ENCODE measurements at places on chromosomes 3 and 15.

- no peak for DNase-seq
Observed at GRCh38 chr3:30693470-30694120, 87.2 kb downstream of the TGFBR2 start.

DNA sequence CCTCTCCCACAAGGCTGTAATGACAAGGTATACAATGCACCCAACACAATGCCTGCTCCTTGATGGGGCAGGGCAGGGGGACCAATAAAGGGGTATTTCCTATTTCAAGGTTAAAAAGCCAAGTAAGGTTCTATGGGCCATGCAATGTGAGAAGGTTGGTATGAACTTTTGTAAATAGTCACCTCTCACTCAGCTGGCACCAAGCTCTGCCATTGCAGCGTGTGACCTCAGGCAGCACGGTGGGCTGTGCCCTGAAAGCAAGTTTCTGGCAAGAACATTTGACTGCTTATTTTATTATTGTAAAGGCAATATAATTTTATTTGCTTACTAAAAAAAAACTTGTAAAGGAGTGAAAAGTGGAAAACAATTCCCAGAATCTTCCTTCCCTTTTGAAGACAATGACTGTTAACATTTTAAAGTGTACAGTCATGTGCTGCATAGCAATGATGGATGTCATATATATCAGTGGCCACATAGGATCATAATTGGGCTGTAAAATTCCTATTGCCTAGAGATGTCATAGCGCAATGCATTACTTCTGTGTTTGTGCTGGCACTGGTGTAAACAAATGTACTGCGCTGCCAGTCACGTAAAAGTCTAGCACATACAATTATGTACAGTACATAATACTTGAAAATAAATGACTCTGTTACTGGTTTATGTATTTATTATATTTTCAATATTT is 167.3 kb upstream of the RORA start:
- no peak for DNase-seq

DNA sequence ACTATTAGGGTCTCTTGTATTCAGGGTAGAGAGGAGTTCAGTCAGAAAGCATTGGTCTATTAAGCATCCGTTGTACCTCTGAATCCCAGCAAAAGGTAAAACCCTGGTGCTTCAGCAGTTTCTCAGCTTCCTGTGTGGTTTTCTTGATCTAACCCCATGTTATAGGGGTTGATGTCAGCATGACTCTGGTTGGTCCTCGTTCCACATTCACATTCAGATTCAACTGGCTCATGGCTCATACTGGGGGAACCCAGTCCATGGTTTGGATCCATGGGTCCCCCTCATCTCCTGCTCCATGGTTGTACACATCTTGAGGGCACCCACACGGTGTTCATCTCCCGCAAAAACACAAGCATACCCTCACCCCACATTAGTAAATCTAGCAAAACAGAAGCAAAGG is 47.7 kb upstream of the C2CD4B start:
- no peak for DNase-seq

DNA sequence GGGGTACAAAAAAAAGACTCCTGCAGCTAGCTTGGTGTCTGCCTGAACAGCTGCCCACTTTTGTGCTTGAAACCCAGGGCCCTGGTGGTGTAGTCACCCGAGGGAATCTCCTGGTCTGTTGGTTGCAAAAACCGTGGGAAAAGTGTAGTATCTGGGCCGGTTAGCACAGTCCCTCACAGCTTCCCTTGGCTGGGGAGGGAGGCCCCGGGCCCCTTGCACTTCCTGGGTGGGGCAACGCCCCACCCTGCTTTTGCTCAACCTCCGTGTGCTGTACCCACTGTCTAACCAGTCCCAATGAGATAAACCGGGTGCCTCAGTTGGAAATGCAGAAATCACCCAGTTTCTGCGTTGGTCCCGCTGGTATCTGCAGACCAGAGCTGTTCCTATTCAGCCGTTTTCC is 211.7 kb upstream of the ZPLD1 start:
- DNase-seq: no peak

GRCh38 chr3:56889131-56889530 is 87.4 kb upstream of the ARHGEF3 start:
- no peak for DNase-seq

- peak; percentile 27 for DNase-seq
Observed at GRCh38 chr15:42608110-42608531, 32.7 kb downstream of the STARD9 start.

DNA sequence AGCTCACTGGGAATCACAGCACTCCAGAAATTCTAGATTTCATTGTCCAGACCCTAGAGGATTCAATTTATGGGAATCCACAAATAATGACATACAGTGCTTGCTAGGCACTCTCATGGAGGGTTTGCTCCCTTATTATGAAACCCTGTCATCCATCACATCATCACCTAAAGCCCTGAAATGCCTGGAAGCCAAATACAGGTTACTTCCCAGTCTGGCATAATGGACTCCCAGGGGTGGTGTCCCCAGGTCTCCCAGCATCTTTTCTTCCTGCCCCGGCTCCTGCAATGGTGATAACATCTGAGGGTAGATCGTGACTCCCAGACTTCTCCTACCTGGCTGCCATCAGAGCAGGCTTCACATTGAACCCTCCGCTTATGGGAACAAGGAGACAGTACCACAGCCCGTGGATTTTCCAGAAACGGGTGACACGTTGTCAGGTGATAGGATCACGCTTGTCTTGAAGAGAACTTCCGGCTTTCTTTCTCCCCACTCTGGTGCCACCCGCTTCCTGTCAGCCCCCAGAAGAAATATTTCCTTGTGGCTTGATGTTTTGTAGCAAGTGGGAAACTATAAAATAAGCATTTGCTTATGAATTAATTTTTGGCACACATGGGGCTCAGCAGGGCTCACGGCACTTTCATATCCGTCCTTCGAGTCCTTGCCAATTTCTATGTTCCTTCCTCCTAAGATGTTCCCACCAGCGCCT is 238.7 kb upstream of the BHLHE40 start:
- DNase-seq: no peak

DNA sequence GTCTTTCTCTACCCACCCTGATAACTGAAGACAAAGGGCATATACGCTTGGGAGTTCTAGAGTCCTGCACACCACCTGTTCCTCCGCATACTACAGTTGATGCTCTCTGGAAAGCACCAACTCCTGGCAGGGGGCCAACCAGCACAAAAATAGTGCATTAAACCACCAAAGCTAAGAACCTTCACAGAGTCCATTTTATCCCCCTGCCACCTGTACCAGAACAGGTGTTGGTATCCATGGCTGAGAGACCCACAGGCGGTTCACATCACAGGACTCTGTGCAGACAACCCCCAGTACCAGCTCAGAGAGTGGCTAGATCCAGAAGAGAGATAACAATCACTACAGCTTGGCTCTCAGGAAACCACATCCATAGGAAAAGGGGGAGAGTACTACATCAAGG is 114.4 kb upstream of the POU1F1 start:
- no peak for DNase-seq

- no peak for DNase-seq
Observed at GRCh38 chr3:67783281-67784250, 129.2 kb upstream of the SUCLG2 start.

Data from stimulated activated CD8-positive, alpha-beta memory T cell treated with anti-CD3 and anti-CD28 coated beads, Interleukin-2, amount 100 ng/mL, for 48 hours (primary cell).